ENCODE measurements at places on chromosomes 2 and 18.

DNA sequence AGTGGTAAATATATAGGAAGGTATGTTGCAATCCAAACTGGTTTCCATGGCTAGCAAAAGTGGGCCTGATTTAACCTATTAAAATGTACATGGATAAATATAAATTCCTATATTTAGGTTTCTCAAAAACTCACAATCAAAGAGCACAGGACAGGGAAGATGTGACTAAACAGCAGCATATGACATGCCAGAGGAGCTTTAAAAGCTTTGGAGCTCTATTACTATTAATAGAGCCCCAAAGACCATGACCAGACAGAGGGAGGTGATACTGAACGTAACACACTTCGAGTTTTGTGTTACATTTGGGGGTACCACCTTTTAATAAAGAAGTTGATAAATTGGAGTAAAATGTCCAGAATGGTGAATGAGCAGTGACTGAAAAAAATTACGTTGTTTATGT, 179.5 kb upstream of the SLC14A2 start:
- DNase-seq = no peak

DNA sequence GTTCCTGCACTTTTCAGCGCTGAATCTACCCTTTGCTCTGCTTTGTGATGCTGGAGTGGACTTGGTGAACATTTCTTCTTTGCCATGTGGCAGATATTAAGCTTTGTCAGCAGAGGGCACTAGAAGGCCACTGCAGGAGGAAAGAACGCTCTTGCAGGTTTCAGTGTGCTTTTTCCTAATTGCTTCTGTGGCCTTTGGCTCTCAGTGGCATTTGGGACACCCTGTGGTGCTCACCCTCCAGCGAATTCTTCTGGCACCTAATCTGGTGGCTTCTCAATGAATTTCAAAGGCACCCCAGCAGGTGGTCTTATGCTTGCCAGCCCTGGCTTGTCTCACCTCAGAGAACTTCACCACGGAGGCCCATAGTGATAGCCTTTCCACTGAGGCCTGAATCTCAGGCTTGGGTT, 146.7 kb downstream of the MYO3B start:
- no peak for DNase-seq

GRCh38 chr2:238694136-238694755, 153.6 kb upstream of the TWIST2 start:
- no peak for DNase-seq

DNA sequence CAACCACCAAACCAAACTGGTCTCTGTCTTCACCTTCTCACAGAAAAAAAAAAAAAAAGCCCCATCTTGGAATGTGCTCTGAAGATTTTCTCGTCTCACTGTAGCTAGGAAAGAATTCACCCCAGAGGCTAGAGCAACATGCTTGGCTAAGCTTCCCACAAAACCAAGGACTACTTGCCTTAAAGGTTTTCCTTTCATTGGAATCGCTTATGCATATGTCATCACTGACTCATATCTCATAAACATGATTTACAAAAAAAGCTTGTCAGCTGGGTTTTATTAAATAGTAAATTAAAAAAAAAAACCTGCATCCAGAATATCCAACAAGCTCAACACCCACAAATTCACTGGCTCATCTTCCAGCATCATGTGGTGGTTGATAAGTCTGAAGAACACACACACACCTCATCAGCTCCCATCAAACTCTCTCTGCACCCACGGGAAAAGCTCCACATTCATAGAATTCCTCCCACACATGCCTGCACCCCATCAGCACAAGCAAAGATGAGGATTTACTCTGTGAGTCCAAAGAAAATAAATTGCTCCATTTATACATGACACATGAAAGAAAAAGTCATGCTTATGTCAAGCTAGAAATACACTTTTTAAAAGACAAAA, 182.0 kb upstream of the TRIB2 start:
- DNase-seq = no peak

DNA sequence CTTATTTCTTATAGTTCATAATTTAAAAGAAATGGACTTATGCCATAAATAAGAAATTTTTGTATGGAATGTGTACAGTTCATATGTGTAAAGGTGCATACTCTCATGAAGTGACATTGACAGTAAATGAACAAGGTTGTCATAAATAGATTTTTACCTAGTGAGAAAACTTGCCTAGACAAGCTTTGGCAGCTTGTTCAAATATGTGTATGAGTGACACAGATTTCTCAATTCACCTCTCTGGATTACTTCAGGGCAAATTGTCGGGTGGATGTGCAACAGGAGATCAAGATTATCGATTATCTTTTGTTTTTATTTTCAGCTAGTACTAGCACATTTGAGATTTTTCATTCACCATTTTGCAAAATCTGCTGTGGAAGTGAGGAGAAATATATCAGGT, 758.1 kb upstream of the ACVR2A start:
- no peak for DNase-seq

- no peak for DNase-seq
These were observed 33.3 kb downstream of the CCDC85A start for GRCh38 chr2:56217106-56217505.

DNA sequence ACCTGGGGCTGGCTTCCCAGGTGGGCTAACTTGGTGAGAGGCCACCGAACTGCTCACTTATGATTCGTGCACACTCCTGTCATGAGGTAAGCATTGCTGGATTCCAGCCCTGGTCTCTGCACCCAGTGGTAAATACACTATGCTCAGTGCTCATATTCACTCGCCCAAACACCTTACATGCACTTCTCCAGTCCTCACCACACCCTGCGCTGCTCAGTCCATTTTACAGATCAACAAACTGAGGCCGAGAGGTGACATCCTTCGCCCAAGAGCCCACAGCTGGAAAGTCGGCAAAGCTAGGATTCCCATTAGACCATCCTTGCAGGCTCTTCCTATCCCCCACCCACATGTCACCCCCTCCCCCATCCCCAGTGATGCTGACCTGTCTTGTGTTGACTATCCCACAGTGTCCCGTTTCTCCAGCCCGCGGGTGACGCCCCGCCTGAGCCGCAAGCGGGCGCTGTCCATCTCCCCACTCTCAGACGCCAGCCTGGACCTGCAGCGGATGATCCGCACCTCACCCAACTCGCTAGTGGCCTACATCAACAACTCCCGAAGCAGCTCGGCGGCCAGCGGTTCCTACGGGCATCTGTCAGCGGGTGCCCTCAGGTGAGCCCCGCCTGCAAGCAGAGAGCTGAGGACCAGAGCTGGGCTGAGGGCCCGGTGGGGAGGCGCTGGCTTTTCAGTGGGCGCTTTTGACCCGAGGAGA, 232.8 kb downstream of the GLI2 start:
- DNase-seq = no peak

- DNase-seq = no peak
These were observed 17.0 kb downstream of the TCF4 start for GRCh38 chr18:55570966-55571365.

GRCh38 chr18:51128533-51128932, 68.9 kb downstream of the MEX3C start:
- no peak for DNase-seq

DNA sequence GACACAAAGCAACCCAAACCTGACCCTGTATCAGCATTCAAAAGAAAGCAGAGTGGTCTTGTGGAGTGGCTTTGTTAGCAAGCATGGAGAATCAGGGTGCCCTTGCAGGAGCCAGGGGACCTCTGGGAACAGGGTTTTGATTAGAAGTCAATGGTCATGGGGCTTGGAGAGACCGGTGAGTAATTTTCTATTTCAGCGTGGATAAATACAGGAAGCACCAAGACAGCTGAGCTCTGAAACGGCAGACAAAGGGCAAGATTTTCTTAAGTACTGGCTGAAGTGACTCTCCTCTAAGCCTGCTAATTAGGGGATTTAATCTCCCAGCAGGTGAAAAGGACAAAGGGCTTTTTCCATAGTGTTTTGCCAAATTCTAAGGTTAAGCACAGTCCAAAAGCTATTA, 78.0 kb upstream of the GAREM1 start:
- DNase-seq = no peak

- DNase-seq = no peak
These were observed 97.8 kb upstream of the PMAIP1 start for GRCh38 chr18:59802031-59802430.

DNA sequence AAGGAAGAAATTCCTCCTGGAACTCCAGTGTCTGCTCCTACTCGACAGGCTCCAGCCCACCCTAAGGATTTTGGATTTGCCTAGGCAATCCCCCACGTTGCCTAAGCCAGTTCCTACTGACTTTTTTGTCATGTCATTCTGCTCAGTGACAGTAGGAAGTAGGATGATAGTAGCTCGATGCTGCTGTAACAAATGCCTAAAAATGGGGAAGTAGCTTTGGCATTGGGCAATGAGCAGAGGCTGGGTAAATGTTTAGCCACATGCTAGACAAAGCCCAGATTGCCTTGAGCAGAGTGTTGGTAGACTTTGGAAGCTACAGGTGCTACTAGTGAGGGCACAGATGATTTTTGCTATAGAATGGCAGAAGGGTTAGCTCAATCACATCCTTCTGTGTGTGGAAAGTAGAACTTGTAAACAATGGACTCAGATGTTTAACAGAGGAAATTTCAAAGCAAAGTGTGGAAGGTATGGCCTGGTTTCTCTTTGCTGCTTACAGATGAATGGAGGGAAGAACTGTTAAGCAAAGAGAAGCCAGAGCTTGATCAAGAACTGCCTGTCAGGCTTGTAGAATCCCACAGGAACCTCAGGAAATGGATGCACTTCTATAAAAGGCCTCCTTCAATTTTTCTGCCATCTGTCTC, 154.8 kb downstream of the RNF144A start:
- DNase-seq = no peak

DNA sequence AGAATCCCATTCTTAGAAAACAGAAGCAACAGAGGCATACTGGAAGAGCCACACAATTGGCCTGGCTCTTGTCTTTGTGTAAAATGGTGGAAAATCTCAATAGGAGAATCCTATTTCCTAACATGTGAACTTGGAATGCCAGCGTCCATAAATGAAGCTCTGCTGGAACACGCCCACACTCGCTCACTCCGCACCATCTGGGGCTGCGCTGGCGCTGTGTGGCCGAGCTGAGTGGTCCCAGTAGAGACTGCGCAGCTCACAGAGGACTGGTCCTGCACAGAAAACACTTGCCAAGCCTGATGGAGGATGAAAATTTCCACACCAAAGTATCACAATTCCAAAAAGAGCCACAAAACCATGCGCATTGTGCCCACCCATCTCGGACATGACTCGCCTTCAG, 56.2 kb downstream of the PXDN start:
- DNase-seq = no peak

- no peak for DNase-seq
These were observed 21.0 kb upstream of the CTLA4 start for GRCh38 chr2:203846490-203847105.

DNA sequence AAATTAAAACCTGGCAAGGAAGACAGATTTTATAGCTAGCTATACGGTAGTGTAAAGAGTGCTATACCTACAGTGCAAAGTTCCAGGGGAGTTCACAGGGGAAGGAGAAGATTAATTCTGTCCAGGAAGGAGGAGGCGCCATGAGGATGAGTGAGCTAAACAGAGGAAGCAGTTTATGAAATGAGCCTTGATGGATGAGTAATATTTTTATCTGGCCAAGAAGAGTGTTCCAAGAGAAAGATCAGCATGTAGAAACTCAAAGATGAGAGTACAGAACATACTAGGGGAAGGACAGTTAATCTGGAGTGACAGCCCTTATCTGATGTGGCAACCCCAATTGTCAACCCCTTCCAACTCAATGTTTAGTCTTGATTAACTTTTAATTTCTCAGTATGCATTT, 54.8 kb downstream of the CDH20 start:
- DNase-seq = no peak

DNA sequence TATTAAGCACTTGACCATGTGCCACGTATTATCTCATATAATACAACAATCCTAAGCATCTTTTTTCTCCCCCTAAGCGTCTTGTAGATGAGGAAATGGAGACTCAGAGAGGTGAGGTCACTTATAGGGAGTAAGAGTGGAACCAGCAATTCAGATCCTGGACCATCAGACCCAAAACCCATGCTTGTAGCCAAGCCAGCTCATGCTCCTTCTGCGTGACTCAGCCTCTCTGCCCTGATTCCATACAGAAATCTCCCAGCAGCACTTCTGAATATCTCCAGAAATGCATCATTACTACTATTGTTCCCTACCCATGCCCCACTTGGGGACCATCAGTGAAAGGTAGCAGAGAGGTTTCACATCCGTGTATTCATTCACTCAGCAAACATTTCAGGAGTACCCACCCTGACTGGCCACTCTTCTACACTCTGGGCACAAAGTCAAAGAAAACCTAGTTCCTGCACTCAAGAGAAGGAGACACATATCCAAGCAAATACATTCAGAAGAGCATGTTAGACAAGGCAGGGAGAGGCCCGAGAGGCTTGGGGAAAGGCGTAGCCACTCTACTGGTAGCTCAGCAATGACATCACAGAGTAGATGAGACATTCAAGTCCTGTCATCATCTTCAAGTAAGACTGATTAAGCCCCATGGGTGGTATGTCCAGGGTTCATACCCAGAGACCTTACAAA, 141.9 kb downstream of the MTCL1 start:
- no peak for DNase-seq

GRCh38 chr2:157259960-157260359, 2.5 kb downstream of the GALNT5 start:
- no peak for DNase-seq

DNA sequence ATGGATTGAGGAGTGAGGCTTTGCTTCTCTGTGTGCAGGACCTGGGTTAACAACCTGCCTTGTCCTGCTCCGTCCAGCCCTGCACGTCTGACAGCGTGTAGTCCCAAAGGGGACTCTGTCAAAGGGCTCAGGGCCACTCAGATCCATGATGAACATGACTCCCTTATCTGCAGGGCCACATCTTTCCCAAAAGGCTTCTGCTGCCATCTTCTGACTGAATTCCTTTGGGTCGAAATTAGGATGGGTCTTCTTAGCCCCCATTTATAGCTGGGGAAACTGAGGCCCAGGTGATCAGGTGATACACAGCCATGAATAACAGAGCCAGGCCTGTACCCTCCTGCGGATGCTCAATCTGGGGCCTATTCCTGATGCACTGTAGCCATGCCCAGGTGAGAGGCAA, 109.2 kb downstream of the CELF4 start:
- DNase-seq = no peak

DNA sequence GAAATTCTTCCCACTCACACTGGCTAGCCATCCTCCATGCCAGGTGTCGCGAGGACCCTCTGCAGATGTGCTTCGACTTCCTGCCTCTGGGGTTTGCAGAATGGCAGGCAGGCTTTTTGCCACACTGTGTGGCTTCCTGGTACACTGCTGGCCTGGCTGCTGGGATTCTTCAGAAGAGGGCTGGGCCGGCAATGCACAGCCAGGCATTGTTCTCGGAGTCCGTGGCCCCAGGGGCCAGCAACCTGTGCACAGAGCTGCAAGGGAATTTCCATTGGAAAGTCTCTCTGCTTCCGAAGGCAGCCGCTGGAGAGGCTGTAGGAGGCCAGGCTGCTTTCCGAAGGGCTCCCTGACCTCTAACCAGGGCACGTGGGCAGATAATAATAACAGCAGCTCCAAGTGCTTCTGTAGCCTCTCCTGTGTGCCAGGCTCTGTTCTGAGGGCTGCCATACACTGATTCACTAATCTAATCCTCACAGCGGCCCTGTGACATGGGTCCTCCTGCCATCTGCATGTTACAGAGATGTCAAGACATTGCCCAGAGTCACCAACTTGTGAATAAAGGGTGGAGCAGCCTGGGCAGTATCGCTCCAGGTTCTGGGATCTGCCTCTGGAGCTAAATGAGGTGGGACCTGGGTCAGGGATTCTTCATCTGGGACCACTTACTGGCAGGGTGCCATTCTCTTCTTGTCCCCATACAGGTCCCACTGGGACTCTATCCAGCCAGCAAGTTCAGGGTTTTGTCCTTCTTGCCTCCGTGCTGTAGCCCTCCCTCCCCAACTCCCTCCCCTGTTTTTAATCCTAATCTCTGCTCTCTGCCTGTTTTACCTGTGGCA, 5.0 kb downstream of the LDLRAD4 start:
- no peak for DNase-seq

GRCh38 chr18:75478996-75479880, 51.7 kb upstream of the SMIM21 start:
- no peak for DNase-seq
